ENCODE measurements at places on chromosomes 5 and 9. TPM values are rescaled to one million over a fixed set of nuclear protein-coding genes. Genes with fewer than 3 reads are reported as not detected.

DNA sequence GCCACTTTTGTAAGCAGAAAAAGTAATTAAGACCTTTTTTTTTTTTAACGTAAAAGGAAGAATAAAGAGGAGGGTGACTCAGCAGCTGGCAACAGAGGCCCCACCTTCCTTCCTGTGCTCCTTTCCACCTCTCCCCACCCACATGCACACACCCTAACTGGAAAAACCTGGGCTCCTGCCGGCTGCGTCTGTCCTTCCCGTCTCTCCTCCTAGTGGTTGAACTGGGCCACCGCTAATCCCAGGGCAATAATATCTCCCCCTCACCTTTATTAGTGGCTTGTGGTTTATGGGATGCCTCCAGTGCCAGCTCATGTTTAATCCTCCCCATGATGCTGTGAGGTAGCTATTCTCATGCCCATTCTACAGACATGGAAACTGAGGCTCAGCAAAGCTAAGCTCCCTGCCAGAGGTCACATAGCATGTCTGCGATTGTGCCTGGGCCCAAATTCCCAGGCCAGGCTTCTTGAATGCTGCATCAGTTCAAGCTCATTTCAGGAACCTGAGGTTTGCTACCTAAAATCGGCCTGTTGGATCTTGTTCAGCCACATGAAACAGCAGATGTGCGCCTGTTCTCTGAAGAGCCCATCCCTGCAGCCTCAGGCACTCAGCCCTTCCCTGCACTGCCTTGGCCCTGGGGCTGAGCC lies 60.9 kb upstream of the IL17B start:
- DNase-seq, result peak; percentile 68

- DNase-seq, result no peak
Measured at GRCh38 chr5:6856653-6857052, 143.4 kb downstream of the TENT4A start.

GRCh38 chr5:140049713-140050112 lies 6.6 kb upstream of the NRG2 start:
- no peak for DNase-seq

DNA sequence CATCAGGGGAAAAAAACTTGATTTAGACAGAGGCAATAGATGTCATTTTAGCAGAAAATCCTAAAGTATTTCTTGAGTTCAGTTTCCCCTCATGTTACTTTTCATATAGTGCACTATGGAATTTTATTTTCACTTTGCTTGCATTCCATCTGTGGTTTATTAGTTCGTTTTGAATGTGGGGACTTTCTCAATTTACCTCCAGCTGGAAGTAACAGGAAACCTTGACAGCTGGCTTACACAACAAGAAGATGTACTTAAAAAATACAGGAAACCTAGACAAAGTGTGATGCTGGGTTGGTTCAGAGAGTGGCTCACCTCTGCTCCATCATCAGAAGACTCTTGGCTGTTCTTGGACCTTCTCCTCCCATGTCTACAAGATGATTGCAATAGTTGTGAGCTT lies 567.0 kb downstream of the CETN3 start:
- DNase-seq, result no peak

Gene SH2D3C
- total RNA-seq, result 2.6 TPM

GRCh38 chr5:138833080-138833479 lies 42.1 kb downstream of the LRRTM2 start:
- DNase-seq, result no peak

GRCh38 chr9:14089051-14089803 lies 224.7 kb downstream of the NFIB start:
- no peak for DNase-seq

GRCh38 chr5:55070968-55071367 lies 31.5 kb upstream of the GZMA start:
- DNase-seq, result no peak
